Smooth muscle cell of the coronary artery (primary cell): ENCODE measurements at places on chromosomes 4 and X. TPM values are rescaled to one million over a fixed set of nuclear protein-coding genes. Genes with fewer than 3 reads are reported as not detected.

Gene MAGEA3
- 0.15 TPM in 1 of 2 replicates, not detected in the other for total RNA-seq

Gene TMPRSS11F
- total RNA-seq = not detected in 2 replicates

Gene PWWP3B
- total RNA-seq = under 0.01 and 0.12 TPM in 2 replicates

Gene TSPAN7
- total RNA-seq = 0.23 TPM in 1 of 2 replicates, not detected in the other

Gene GLRA3
- not detected in 2 replicates for total RNA-seq

Gene CSAG3
- not detected in 2 replicates for total RNA-seq

Gene PRDM8
- 1.4 and 2.2 TPM in 2 replicates for total RNA-seq

Gene IL15
- 0.75 and 6.9 TPM in 2 replicates for total RNA-seq

Gene TRPC3
- total RNA-seq = under 0.01 and 0.59 TPM in 2 replicates

Gene GAB3
- 1.3 and 2.2 TPM in 2 replicates for total RNA-seq

Gene CHRDL1
- 15.2 TPM in 1 of 2 replicates, not detected in the other for total RNA-seq

Gene HS6ST2
- total RNA-seq = 0.08 TPM in 1 of 2 replicates, not detected in the other

Gene NEK1
- 6.1 and 7.5 TPM in 2 replicates for total RNA-seq

Gene NR0B1
- 3.2 TPM in 1 of 2 replicates, not detected in the other for total RNA-seq

Gene DCAF8L2
- total RNA-seq = 0.08 TPM in 1 of 2 replicates, not detected in the other

Gene MAGED4B
- total RNA-seq = 31.1 and 33.7 TPM in 2 replicates

Gene CETN2
- 19.0 and 31.3 TPM in 2 replicates for total RNA-seq

Gene TRAM1L1
- total RNA-seq = 0.35 and 0.60 TPM in 2 replicates

Gene CCNB3
- under 0.01 TPM in 2 replicates for total RNA-seq

Gene ZNF330
- 33.2 and 58.7 TPM in 2 replicates for total RNA-seq

Gene LUZP4
- total RNA-seq = not detected in 2 replicates

Gene BRS3
- total RNA-seq = not detected in 2 replicates

Gene TMEM156
- total RNA-seq = 0.08 TPM in 1 of 2 replicates, not detected in the other

Gene BMPR1B
- 0.15 and 1.9 TPM in 2 replicates for total RNA-seq

Gene OCRL
- 10.9 and 17.4 TPM in 2 replicates for total RNA-seq

Gene HAND2
- total RNA-seq = 9.1 and 12.6 TPM in 2 replicates

Gene ODAPH
- not detected in 2 replicates for total RNA-seq

Gene MGAT4D
- total RNA-seq = not detected in 2 replicates

Gene NLGN4X
- 0.59 TPM in 1 of 2 replicates, not detected in the other for total RNA-seq

Gene PHEX
- 0.08 and 1.2 TPM in 2 replicates for total RNA-seq

Gene AREG
- 0.47 TPM in 1 of 2 replicates, not detected in the other for total RNA-seq

Gene RASSF6
- total RNA-seq = not detected in 2 replicates

Gene SPARCL1
- total RNA-seq = under 0.01 and 0.70 TPM in 2 replicates

Gene COL25A1
- 0.15 and 0.59 TPM in 2 replicates for total RNA-seq

Gene FGF2
- 17.8 and 44.6 TPM in 2 replicates for total RNA-seq

Gene IBSP
- total RNA-seq = 0.90 TPM in 1 of 2 replicates, not detected in the other

Gene SERTM2
- total RNA-seq = not detected in 2 replicates

Gene CFI
- total RNA-seq = 3.5 and 5.4 TPM in 2 replicates

Gene RAB28
- total RNA-seq = 6.0 and 9.7 TPM in 2 replicates

Gene MSX1
- total RNA-seq = 1.9 and 3.1 TPM in 2 replicates

Gene SMIM10L2A
- 0.08 and 0.35 TPM in 2 replicates for total RNA-seq

Gene SEPSECS
- total RNA-seq = 5.2 and 7.1 TPM in 2 replicates

Gene GSX2
- not detected in 2 replicates for total RNA-seq

Gene FAM53A
- 0.23 and 1.5 TPM in 2 replicates for total RNA-seq

Gene ETDB
- not detected in 2 replicates for total RNA-seq

Gene HPSE
- total RNA-seq = 0.23 and 0.59 TPM in 2 replicates

Gene XG
- 10.7 and 16.0 TPM in 2 replicates for total RNA-seq

Gene GRID2
- total RNA-seq = not detected in 2 replicates

Gene HELT
- total RNA-seq = not detected in 2 replicates

Gene AMBN
- not detected in 2 replicates for total RNA-seq

Gene GAGE12H
- total RNA-seq = not detected in 2 replicates
